CD4-positive, alpha-beta T cell treated with Interleukin-6 at 100 ng/mL for 8 hours (primary cell): ENCODE measurements at places on chromosomes 6 and 20.

DNA sequence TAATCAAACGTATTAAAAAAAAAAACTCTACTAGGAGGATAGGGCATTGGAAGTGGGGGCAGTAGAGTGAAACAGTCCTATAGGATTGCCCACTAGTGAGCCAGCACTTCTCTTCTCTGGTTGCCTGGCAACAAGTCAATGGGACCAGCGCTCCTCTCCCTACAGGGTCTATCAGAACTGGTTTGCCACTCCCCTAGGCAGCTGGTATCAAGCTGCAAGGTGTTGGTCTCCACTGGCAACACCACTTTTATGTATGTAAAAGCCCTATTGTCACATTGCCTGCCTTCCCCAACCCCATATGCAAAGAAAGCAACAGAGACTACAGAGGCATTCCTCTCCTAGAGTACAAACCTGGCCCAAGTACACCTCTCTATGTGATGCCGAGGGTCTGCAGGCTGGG lies 166.9 kb upstream of the MCHR2 start:
- DNase-seq: no peak

DNA sequence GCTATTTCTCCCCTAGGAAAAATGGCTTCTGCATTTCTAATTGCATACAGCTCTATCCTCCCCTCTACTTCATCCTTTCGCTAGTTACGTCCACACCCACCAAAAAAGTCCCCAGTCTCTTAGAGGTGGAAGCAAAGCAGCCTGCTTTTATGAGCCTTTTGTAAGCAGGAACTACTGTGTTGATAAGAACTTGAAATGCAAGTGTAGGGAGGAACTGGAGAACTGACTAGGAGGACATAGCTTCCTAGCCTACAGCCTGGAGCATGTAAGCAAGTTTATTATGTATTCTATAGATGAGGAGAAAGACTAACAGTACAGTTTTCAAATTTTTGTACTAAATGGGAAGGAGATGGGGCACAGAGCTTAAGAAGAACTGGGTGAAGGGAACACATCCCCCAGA lies 10.3 kb downstream of the ARHGAP18 start:
- DNase-seq: no peak

DNA sequence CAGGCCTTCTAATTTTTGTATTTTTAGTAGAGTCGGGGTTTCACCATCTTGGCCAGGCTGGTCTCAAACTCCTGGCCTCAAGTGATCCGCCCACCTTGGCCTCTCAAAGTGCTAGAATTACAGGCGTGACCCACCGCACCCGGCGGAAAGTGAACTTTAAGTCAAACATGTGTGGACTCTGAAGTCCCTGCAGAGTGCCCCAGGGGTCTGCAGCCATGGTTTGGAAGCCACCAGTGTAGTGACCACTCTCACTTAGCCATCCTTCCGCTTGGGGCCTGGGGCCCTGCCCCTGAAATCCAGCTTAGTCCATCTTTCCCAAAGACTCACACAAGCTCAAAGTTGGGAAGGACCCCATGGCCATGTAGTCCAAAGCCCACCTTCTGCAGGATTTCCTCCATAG lies 164.5 kb downstream of the GRM4 start:
- no peak for DNase-seq

- DNase-seq: no peak
These were observed 129.2 kb downstream of the SAMD5 start for GRCh38 chr6:147637620-147638195.

DNA sequence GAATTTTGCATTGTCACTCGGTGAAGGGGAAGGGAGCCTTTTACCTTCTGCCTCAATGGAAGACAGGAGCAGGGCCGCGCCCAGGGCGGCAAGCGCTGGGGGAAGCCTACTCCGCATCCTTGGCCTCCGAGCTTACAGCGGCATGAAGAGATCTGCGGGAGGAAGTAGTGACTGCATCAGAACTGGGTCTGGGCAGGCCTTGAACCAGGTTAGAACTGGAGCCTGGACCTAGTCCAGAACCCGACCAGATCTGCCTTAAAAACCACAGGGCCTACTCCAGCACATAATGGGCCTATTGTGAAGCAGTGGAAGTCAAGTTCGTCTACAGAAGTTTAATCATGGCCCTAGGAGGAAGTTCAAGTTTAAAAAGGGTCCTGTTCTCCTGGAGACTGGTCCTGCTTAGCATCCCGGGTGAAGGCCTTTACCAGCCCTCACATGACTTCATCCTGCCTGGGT lies 3.1 kb downstream of the COL12A1 start:
- no peak for DNase-seq

- DNase-seq: no peak
These were observed 165.9 kb downstream of the NRN1 start for GRCh38 chr6:5840734-5841390.
